ENCODE measurements at places on chromosomes 1 and 21.

- DNase-seq: no peak
Measured at GRCh38 chr1:47681735-47682134, 243.9 kb downstream of the FOXD2 start.

- DNase-seq: no peak
Measured at GRCh38 chr1:221961532-221962292, 219.8 kb upstream of the DUSP10 start.

- DNase-seq: no peak
Measured at GRCh38 chr1:221166559-221167318, 287.5 kb downstream of the HLX start.

GRCh38 chr1:86997538-86997937, 83.1 kb downstream of the HS2ST1 start:
- DNase-seq: no peak

DNA sequence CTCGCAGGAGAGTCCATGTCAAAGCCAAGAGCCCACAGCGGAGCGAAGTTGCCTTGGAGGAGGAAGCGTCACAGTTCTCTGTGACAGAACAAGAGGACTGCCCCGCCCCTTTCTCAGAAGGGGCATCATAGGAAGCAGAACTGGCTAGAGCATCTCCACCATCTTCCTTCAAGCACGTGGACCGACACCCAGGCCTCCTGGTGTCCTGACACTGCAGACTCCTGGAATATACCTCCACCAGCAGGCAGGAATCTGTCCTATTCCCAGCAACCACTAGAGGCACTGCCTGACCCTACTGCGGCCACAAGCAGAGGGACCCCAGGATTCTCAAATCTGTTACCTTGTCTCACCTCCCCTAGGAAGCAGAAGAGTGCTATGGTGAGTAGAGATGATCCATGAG, 37.8 kb downstream of the GPA33 start:
- DNase-seq: no peak
